ENCODE measurements at places on chromosomes 4 and X.

- DNase-seq, result no peak
These were observed 2325.2 kb downstream of the PCDH7 start for GRCh38 chr4:33045334-33045733.

GRCh38 chr4:152661649-152662048 is 18.1 kb downstream of the TMEM154 start:
- no peak for DNase-seq

- DNase-seq, result no peak
These were observed 125.1 kb downstream of the RAPGEF2 start for GRCh38 chr4:159227984-159228383.

- no peak for DNase-seq
These were observed 396.0 kb downstream of the PDGFC start for GRCh38 chr4:156575430-156576073.

DNA sequence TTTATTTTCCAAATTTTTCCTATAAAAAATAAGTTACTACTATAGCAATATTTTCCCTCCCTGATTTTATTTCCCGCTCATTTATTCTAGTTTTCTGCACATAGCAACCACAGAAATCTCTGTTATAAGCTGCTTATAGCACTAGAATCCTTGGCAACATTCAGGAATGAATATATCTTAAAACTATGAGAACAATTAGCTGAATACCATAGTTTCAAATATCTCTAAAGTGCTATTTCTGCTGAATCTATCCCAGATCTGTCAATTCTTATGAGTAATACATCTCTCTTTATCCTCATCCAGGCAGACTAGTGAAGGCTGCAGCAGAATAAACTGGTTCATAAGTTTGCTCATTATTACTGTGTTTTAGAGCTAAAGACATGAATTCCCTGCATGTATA is 622.9 kb upstream of the DIPK2B start:
- no peak for DNase-seq

DNA sequence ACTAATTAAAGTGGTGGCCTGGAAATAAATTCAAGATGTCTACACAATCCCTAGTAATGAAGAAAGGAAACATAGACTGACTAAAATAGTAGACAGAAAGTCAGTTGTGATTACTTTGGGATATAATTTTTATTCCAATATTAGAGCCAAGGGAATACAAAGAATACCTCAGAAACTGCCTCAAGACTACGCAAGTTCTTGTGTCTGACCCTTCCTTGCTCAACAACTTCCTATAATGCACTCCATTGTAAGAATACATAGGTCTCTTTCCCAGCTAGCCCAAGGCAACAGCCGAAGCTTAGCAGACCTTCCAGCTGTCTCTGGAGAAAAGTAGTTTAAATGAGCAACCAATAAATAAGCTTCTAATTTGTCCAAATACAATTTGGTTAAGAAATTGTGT is 315.9 kb downstream of the IQCM start:
- no peak for DNase-seq

GRCh38 chr4:7139167-7139982 is 53.0 kb upstream of the SORCS2 start:
- DNase-seq, result no peak

DNA sequence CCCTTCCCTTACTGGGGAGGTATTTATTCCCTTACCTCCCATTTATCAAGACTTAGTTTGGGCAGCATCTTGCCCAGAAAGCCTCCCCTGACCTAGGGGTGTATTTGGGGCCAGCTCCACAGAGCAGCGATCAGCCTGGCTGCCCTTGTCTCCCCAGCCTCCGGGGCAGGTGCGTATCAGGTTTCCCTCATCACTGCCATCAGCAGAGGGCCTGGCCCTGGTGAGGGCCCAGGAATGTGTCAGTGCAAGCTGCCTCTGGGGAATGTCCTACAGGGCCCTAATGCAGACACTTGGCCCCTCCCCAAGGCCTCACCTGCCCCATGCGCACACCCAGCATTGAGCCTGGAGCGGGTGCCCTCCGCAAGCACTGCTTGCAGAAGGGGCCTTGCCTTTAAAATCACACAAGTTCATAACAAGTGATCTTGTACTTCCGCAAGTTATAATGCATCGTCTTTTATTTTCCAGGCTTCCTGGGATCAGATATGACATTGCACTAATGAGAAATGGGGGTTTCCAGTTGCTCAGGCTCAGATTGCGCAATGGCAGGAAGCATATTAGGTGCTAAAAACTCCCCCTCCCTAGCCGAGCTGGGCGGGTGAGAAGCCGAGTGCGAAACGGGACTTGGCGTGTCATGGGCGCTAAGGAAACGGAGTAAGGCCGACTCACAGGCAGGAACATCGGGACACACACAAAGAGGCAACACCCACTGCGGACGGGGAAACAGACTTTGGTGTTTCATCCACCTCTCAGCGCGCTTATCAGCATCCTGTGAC is 25.4 kb upstream of the AFAP1 start:
- no peak for DNase-seq

DNA sequence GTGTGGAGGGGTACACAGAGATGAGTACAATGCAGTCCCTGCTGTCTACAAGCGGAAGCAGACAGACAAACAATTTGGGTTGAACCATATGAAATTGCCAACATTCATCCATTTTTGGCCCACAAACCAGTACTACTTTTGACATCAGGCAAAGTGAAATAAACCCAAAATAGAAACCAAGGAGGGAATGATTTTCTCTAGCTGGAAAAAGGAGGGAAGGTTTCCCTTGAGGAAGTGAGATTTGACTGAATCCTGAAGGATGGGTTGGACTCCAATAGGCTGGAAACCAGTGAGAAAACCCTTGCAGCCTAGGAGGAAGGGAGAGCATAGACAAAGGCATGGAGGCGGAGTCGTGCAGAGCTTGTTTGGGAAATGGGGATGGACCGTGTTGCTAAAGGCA is 63.5 kb upstream of the PJA1 start:
- no peak for DNase-seq

DNA sequence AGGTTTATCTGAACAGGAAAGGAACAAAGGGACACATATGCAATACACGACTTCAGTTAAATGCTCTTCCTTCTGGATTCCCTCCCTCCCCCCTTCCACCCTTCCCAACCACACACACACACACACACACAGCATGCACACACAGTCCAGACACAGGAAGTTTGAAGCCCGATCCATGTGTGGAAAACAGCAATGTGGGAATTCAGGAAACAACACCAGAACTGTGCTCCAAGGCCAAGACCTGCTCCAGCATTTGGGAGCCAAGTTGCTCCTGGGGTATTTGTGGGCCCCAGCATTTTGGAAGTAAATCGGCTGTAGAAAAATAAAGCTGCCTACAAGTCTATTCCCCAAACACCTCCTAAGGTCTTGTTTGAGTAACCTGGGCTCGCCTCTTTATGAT is 5.6 kb upstream of the AMOT start:
- no peak for DNase-seq

- no peak for DNase-seq
These were observed 4.0 kb downstream of the NUDT10 start for GRCh38 chrX:51336584-51336983.

- DNase-seq, result no peak
These were observed 1050.4 kb downstream of the STIM2 start for GRCh38 chr4:27911047-27911446.

- DNase-seq, result no peak
These were observed 17.7 kb downstream of the FOXR2 start for GRCh38 chrX:55640854-55641253.

- DNase-seq, result no peak
These were observed 88.2 kb downstream of the PHOX2B start for GRCh38 chr4:41660352-41660751.

DNA sequence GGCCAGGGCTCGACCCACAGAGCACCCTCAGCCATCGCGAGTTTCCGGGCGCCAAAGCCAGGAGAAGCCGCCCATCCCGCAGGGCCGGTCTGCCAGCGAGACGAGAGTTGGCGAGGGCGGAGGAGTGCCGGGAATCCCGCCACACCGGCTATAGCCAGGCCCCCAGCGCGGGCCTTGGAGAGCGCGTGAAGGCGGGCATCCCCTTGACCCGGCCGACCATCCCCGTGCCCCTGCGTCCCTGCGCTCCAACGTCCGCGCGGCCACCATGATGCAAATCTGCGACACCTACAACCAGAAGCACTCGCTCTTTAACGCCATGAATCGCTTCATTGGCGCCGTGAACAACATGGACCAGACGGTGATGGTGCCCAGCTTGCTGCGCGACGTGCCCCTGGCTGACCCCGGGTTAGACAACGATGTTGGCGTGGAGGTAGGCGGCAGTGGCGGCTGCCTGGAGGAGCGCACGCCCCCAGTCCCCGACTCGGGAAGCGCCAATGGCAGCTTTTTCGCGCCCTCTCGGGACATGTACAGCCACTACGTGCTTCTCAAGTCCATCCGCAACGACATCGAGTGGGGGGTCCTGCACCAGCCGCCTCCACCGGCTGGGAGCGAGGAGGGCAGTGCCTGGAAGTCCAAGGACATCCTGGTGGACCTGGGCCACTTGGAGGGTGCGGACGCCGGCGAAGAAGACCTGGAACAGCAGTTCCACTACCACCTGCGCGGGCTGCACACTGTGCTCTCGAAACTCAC is 3.6 kb downstream of the MID1IP1 start:
- DNase-seq, result no peak

DNA sequence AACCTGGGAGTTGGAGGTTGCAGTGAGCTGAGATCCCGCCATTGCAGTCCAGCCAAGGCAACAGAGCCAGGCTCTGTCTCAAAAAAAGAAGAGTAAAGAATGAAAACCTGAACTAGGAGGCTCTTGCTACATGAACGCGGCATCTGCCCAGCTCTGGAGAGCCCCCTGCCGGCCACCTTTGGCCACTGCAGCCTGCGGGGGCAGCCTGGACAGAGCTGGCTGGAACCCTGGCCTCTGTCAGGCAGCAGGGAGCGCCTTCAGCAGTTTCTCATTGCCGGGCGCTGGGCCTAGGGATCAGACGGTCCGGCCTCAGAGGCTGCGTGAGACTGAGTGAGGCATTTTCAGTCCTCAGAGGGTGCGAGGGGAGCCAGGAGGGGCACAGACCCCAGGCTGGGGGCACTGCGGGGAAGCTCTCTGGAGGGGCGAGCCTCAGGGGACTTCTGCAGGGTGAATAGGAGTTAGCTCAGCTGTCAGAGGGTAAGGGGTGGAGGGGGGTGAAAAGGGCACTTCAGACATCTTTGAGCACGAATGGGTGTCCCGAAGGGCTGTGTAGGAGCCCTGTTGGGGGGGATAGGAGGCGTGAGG is 17.5 kb downstream of the DOK7 start:
- DNase-seq, result peak; percentile 67

DNA sequence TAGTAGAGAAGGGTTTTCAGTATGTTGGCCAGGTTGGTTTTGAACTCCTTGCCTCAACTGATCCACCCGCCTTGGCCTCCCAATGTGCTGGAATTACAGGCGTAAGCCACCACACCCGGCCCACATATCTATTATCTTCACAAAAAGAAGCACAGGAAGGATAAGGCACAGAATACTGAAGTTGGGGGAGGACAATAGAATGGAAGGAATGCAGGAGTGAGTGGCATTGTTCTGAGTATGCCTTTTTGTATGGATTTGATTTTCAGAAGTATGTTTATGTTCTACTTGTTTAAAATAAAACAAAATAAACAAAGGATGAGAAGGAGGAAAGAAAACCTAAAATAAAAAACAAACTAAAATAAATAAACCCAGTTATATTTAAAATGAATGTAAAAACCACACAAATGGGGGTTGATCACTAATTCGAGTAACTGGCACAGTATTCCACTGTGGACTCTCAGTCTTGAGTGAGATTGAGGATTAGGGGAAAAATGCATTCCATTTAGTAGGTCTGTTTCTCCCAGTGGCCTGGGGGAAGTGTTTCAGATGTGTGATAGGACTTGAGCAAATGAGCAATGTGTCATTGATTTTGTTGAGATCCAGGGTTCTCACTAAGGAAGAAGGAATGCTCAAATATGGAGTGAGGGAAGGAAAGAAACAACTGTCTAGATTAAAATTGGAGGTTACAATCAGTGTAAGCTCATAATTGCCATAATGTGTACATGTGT is 109.0 kb upstream of the C1QTNF7 start:
- no peak for DNase-seq

- DNase-seq, result peak; percentile 73
These were observed 126.5 kb downstream of the KIT start for GRCh38 chr4:54784161-54784671.

GRCh38 chr4:165931741-165932140 is 58.7 kb downstream of the TLL1 start:
- DNase-seq, result no peak

- peak; percentile 23 for DNase-seq
These were observed 686.0 kb downstream of the STPG2 start for GRCh38 chr4:97457253-97457652.

- peak; percentile 50 for DNase-seq
These were observed 745 bp downstream of the SLC39A8 start for GRCh38 chr4:102344520-102344953.

GRCh38 chr4:111266937-111267336 is 644.1 kb upstream of the PITX2 start:
- DNase-seq, result no peak

GRCh38 chrX:130916636-130917422 is 13.8 kb upstream of the ENOX2 start:
- no peak for DNase-seq

GRCh38 chr4:184094532-184095159 is 123.0 kb downstream of the ENPP6 start:
- no peak for DNase-seq

- DNase-seq, result no peak
These were observed 1.3 kb upstream of the ITM2A start for GRCh38 chrX:79368441-79368840.

DNA sequence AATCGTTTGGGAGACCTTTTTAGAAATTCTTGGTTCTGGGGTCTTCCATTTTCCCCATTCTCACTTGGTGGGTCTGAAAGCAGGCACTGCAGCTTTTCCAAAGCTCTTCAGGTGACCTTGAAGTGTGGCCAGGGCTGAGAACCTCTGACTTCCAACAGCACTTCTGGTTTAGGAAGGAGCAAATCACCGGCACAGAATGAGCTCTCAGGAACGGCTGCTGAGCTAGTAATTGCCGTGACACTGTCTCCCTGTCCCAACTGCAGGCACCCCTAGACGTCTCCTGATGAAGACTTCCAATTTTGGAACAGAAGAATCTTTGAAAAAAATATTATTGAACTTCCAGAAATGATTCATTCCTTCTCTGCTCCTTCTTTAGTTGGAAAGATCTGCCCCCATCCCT is 31.3 kb downstream of the CD38 start:
- DNase-seq, result no peak

DNA sequence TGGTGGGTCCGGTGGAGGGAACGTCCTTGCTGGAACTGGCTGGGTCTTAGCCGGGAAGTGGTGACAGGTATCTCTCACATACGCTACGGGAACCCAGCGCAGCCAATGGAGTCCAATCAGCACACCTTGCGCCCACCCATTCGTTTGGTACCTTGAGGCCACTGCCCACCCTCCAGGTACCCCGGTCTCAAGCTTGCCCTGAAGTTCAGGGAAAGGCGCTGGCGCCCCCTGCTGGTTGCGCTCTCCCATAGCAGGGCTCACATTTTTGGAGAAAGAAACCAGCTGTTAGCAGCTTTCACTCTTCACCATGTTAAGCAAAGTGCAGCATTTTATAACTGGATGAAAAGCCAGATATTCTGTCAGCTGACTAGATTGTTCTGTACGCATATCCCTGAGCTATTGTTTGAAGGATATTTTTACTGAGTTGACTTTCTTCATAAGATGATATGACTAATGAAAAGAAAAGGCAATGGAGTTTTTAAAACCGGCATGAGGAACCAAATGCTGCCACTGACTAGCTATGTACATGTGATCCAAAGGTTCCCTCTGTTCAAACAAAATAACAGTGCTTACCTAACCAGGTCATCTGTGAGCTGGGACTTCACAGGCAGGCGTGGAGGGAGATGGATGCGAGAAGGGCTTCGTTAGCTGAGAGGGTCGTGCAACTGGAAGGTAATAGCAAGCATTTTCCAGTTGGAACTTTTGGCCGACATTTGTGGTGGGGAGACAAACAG is 43.7 kb downstream of the OTOP1 start:
- no peak for DNase-seq

- no peak for DNase-seq
These were observed 11.5 kb downstream of the SH3RF1 start for GRCh38 chr4:169259271-169259670.
